ENCODE measurements at places on chromosomes 11 and 22.

- DNase-seq, result no peak
These were observed 34.9 kb downstream of the JRKL start for GRCh38 chr11:96424693-96425092.

GRCh38 chr22:28882878-28883656, at the start of gene ZNRF3:
Gene ZNRF3 (plus strand): TSS chr22:28883572. CDS start chr22:28883767, 195 bp downstream.
- DNase-seq, result peak; percentile 91

DNA sequence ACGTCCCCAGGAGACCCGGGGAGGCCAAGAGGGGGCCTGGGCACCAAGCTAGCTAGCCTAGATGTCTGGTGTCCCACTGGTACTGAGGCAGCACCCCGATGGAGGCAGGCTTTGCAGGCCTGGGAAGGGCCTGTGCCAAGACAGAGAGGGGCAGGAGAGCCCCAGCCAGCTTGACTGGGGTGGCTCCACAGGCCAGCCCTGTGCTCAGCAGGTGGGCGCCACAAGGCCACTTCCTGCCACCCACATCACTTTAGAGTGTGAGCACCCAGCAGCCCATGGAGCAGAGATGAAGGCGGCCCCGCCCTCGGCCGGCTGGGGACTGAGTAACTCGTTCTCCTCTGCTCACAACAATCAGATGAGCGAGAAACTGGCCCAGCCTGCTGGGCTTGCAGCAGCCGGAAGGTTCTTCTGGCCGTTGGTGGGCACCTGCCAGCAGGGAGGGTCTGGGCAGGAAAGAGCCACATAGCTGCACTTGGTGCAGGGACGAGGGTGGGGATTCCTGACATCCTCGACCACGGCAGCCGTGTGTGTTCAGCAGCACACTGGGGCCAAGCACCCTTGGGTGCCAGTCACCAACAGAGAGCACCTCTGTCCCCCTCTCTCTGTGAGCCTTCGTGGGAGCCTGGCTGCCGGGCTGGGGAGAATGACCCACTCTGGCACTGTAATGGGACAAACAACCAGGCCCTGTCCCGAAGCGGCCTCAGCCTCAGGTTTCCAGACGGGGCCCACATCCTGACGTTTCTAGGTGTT, 7.6 kb downstream of the OSBPL5 start:
- DNase-seq, result no peak

GRCh38 chr11:116864531-116864930, 27.1 kb upstream of the APOA1 start:
- DNase-seq, result no peak

DNA sequence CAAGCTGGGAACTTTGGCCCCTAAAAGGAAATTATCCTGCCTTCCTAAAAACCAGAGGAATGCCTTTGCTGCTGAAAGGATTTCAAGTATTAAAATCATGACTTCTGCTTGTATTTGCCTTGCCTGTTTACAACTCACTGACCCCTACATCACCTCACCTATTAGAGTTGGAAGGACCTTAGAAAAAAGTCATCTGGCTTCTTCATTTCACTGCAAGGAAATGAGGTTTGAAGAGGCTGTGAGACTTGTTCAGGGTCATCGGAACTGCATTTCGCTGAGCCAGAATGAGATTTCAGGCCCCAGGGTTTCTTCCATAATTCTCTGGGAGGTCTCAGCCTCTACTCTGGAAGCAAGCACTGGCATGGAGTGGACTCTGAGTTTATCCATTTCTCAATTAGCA, 304.1 kb downstream of the BUD13 start:
- DNase-seq, result no peak

GRCh38 chr11:9616042-9616675, 42.7 kb downstream of the WEE1 start:
- DNase-seq, result no peak

DNA sequence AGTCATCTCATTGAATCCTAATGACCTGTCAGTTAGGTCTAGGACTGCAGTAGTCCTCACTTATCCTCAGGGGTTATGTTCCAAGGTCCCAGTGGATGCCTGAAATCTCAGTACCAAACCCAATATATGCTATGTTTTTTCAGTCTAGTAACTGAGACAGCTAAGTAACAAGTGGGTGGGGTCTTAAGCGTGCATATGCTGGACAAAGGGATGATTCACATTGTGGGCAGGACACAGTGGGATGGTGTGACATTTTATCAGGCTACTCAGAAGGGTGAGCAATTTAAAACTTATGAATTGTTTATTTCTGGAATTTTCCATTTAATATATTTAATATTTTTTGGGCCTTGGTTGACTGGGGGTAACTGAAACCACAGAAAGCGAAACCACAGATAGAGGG, 29.0 kb downstream of the DDX10 start:
- no peak for DNase-seq

DNA sequence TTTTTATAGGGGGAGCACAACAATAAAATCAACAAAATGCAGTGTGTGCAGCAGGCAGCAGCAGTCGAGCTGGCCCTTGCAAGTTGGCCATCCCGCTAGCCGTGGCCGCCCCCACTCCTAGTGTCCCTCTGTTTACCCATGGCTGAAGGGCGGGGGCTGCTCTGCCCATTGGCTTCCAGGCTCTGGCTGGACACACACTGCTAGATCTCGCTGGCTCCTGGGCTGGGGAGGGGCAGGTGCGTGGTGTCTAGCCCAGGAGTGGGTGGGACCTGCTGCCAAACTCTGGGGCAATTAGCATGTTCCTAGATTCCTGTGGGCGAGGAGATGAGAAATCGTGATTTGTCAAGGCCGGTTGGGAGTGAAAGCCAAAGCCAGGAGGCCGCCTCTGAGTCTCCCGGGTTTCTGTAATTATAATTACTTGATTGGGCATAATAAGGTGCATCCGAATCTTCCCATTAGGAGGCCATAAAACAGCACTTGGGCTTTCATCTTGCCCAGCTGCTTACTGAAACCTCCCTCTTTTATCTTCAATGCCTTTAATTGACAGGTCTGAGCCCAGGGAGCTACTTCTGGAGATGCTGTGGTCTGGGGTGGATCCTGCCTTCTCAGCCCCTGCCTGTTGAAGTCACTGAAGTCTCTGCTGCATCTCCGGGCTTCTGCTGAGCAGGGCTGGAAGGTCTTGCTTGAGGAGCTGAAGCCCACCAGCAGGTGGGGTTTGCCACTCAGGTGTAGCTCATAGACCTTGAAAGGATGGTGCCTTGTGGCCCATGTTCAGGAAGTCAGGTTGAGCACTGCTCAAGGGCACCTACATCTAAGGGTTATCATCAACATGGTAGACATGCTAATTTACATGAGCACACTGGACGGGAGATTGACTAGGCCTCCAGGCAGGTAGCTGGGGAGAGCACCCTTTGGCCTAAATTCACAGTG, 44.5 kb upstream of the DKK3 start:
- DNase-seq, result no peak

GRCh38 chr22:30198152-30198825, 48.3 kb downstream of the LIF start:
- DNase-seq, result no peak

- DNase-seq, result no peak
These were observed 11.3 kb downstream of the IL17RA start for GRCh38 chr22:17096071-17096470.

DNA sequence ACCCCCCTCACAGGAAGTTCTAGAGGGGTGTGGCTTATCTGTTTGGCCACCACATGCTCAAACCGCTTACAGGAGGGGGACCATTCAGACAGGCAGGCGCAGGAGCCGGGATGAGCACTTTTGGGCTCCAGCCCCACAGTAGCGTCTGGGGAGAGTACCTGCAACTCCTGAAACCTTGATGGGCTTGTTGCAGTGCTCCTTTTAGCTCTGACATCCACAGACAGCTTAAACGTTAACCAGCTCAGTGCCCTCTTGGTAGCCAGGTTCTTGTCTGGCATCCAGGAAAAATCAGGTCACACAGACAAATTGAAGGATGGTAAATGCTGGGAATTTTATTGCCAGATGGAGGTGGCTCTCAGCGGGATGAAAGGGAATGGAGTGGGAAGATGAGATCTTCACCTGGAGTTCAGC, 326.3 kb downstream of the ETS1 start:
- no peak for DNase-seq

DNA sequence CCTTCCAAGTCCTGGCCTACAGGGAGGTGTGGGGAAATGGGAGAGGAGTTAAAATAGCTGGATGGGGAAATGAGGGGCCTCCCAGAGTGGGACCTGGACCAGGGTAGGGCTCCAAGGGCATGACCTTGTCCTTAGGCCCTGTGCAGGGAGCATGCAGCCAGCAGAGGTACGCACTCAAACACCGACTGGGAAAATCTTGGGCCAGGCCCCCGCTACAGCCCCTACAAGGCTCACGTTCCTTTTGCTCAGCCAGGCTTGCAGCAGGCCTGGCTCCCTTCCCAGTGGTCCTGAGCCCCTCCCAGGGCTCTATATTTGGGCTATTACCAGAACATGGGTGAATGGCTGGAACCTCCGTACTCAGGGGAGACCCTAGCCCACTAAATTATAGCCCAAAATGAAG, 31.3 kb downstream of the LMO1 start:
- DNase-seq, result no peak

DNA sequence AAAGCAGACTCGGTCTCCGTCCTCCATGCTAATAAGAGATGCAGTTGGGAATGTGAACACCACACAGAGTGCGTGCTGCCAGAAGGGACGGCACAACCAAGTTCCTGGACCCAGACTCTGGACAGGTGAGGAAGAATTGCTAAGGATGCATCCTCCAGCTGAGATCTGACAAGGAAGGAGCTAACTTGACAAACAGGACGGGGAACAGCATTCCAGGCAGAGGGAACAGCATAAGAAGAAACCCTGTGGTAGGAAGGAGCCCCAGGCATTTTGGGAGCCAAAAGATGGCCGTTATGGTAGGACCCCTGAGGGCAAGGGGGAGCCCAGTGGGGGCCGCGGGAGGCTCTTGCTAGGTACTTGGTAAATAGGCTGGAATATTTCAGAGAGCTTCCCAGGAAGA, 6.0 kb downstream of the OSM start:
- no peak for DNase-seq

GRCh38 chr11:5300251-5300650, 1.5 kb downstream of the OR51B4 start:
- no peak for DNase-seq

DNA sequence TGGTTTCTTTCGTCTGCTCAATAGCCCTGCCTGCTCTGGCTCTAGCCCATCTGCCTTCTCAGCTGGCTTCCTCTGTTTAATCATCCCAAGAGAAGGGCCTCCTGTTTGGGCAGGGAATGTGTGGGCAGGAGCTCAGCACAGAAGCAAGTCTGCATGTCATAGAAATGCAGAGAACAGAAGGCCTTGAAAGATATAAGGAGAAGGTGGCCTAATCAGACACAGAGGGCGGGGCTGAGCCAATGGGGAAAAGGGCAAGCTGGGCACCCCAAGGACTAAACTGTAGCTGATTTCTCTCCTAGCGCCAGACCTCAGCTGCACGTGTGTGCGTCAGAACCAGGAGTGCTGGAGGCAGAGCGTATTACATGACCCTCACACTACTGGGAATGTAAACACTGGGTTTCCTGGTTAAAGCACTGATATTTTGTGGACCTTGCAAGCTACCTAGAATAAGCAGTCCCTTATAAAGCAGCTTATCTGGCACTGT, 7.6 kb upstream of the CCKBR start:
- DNase-seq, result no peak

- DNase-seq, result no peak
These were observed 35.9 kb downstream of the MMP27 start for GRCh38 chr11:102669664-102670063.

GRCh38 chr22:48632646-48633246, 1194.9 kb downstream of the BRD1 start:
- DNase-seq, result no peak

DNA sequence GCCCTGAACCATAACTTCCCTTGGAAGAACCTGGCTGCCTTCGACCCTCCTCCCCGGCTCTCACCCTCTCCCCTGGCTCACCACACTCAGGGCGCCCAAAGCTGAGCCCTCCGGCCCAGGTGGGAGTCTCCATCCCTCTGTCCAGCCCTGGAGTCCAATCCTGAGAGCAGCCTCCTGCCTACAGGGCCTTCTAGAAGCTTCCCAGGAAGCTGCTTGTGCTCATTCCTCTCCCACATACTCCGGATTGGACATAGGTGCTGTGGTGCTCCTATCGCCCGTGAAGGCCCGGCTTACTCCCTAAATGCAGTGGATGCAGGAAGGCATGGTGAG, 1332.0 kb downstream of the BRD1 start:
- DNase-seq, result no peak

DNA sequence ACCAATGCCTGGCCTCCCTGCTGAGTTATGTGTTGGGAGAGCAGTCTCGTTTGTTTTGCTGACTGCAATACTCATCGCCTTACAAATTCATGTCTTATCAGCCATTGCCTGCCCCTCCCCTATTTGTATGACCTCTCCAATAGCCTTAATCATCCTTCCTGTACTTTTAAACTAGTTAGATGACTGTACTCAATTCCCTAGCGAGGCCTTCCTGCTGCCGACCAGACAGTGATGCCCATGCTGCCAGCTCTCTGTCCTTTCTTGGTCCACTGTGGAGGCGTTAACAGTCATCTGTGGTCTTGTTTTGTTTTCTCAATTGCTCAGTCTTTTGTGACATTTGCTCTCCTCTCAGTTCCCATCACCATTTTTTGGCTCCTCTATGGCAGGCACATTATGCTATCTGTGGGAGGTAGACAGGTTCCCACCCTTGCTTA, 20.3 kb upstream of the YPEL1 start:
- DNase-seq, result peak; percentile 64

- DNase-seq, result no peak
These were observed 14.5 kb upstream of the CAVIN3 start for GRCh38 chr11:6334806-6335205.

GRCh38 chr11:78244546-78245255, 56.0 kb downstream of the USP35 start:
- DNase-seq, result no peak

DNA sequence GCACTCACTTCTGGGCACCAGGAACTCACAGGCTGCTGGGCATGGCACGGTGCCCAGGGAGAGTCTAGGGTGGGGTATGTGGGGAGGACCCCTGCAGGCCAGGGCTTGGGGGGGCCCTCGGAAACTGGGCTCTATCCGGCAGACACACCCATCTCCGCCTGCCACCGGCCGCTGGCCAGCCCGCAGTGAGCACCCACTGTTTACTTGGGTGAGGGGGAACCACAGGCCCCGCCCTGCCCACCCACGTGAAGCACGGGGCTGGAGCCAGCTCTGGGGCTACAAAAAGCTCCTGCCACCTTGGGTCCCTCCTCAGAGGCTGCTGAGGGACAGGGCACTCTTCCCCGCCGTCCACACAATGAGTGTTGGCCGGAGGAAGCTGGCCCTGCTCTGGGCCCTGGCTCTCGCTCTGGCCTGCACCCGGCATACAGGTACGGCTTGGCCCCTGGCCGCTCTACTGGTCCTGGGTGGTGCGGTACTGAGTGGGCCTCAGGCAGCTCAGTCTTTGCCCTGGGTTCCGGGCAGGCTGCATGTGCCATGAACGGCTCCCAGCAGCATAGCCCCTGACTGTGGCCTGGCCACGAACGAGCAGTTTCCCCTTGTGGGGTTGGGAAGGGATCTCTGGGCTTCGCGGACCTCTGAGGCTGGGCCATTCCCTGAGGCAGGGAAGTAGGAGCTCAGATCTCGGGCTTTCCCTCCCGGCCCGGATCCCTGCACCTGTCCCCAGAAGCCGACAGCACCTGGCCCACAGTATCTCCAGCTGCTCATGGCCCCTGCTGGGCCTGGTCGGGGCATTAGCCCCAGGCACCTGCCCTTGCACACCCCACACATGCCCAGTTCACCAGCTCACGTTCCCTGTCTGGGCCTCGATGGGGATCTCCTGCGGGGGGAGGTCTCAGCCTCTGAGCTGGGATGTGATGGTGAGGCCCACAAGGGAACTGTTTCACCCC, at the start of gene MUC5AC:
Gene MUC5AC, plus strand, starts transcription at position 309 of the 947 bp plus-strand sequence. Its CDS starts 47 bp downstream, at position 356.
- DNase-seq, result peak; percentile 19

- DNase-seq, result peak; percentile 37
These were observed 34.6 kb upstream of the GNAZ start for GRCh38 chr22:23035557-23036277.
